ENCODE measurements at places on chromosomes 6 and 20.

GRCh38 chr20:9628141-9628540 lies 113.8 kb downstream of the LAMP5 start:
- no peak for DNase-seq

DNA sequence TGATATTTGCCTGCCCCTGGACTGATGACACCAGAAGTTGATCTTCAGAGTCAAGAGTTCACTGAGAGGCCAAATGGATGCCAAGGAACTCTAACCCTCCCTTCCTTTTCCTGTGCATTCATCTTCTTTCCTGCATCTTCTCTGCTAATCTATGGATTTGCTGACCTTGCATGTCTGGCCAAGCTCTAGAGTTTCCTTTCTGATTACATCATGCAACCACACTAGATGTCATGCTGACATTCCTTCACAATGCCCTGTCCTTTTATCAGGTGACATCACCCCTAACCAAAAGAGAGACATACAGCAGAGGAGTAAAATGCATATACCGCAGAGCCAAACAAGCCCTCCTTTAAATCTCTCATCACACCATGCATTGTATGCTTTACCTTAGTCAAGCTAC lies 487.6 kb downstream of the TFAP2A start:
- no peak for DNase-seq

GRCh38 chr20:24741493-24742072 lies 207.5 kb upstream of the CST7 start:
- no peak for DNase-seq

GRCh38 chr6:33073431-33073871 lies at the start of gene HLA-DPA1:
TSS of gene HLA-DPA1 (minus strand) at chr6:33073649.
- DNase-seq: no peak

DNA sequence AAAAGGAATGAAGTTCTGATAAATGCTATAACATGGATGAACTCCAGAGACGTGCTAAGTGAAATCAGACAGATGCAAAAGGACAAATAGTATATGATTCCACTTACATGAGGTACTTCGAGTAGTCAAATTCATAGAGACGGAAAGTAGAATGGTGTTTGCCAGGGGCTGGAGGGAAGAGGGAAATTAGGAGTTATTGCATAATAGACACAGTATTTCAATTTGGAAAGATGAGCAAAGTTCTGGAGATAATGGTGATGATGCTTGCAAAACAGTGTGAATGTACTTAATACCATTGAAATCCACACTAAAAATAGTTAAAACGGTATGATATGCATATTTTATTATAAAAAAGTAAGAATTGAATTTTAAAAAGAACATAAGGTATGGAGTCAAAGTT lies 84.9 kb upstream of the STXBP5 start:
- DNase-seq: no peak

GRCh38 chr6:25866011-25866410 lies 8.0 kb downstream of the SLC17A3 start:
- DNase-seq: no peak
